Mucosa of gallbladder (tissue), 1 donor: ENCODE measurements at places on chromosomes 7 and 10.

GRCh38 chr10:101221963-101222531 lies 7.2 kb downstream of the LBX1 start:
- no peak for DNase-seq

DNA sequence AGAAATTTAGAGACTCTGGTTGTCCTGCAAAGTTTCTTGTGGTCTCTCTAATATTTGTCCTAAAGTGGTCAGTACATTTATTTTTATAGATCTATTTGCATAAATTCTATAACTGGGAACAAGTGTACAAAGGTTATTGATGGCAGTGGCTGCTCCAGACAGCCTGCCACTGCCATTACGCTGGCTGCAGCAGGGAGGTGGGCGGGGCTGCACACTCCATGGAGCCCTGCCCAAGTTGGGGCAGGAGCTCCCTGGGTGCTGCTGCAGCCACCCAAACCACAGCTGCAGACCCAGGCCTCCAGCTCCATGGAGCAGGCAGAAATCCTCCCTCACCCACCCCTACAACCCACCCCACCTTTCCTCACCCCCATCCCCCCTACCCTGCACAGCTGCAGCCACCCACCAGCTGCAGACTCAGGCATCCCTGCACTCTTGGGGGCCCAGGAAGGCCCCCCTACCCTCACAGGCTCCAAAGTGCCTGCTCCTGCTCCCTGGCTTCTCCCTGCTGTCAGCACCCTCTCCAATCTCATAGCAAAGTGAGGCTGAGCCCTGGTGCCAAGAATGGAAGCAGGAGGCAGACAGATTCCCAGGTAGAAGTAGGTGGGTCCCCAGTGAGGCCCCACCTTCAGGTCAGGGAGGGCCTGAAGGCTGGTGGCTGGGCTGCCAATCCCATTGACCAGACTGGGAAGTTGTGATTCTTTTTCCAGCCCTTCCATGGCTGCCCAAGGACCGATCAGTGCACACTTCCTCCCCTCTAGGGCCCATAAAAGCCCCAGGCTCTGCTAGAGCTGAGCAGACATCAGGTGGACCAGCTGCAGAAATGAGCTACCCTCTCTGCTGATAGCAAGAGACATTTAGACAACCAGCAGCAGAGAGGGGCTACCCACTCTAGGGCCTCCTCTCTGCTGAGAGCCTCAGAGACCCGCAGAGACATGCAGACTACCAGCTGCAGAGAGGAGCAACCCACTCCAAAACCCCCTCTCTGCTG lies 4.8 kb upstream of the CYP3A43 start:
- DNase-seq = no peak

DNA sequence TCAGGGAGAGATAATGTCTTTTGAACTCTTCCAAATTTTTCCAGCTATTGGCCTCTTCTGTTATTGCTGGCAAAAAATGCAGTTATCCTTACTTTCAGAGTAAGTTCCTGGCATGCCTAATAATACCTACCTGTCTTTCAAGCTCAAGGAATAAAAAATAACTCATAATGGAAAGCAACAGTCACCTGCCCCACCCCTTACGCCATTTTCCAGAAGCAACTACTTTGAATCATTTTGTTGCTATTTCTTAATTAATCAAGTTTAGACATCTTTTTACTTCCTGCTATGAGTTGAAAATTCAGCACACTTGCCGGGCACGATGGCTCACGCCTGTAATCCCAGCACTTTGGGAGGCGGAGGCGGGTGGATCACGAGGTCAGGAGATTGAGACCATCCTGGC lies 23.0 kb upstream of the CDK13 start:
- no peak for DNase-seq

- DNase-seq = no peak
Observed at GRCh38 chr7:8371742-8372141, 61.7 kb upstream of the NXPH1 start.
